ENCODE measurements at places on chromosomes 11 and 22.
A peak's percentile ranks its signal among the peaks of the same experiment; 100 is the strongest.

DNA sequence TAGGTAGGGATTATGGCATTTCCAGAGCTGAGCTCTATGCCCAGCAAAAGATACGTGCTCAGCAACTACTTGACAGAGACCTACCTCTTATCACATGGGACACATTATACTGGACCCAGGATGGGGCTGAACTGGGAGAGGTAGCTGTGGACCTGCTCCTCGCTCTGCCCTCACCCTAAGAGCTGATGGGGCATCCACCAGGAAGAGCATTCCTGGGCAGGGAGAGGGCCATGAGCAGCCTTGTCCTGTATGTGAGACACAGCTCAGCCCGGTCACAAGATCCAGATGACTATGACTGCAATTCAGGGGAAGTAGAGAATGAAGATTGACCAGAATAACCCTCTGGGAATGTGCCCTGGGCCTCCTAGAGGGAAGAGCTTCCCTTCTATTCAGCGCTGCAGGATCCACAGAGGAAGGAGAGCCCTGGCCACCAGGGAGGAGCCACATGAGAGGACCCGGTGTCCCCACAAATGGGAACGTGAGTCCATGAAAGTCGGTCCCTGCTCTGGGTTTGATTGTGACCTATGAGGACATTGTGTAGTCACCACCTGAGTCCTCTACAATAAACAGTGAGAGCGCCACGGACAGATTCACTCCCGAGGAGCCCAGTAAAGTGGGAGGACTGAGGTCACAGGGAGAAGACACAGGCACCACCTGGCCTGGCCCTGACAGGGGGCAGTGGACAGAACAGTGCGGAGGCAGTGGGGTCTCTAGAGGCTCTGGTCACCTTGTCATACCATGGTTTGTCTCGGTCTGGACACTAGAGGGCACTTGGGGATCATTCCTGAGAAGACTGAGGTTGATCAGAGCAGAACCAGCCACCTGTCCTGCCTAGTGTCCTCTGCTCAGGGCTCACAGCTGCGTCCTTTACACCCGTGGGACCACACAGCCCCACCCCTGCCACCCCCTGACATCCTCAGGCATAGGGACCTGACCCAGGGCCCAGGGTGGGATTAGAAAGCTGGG is 99.5 kb downstream of the ZNF280B start:
- no peak for DNase-seq

DNA sequence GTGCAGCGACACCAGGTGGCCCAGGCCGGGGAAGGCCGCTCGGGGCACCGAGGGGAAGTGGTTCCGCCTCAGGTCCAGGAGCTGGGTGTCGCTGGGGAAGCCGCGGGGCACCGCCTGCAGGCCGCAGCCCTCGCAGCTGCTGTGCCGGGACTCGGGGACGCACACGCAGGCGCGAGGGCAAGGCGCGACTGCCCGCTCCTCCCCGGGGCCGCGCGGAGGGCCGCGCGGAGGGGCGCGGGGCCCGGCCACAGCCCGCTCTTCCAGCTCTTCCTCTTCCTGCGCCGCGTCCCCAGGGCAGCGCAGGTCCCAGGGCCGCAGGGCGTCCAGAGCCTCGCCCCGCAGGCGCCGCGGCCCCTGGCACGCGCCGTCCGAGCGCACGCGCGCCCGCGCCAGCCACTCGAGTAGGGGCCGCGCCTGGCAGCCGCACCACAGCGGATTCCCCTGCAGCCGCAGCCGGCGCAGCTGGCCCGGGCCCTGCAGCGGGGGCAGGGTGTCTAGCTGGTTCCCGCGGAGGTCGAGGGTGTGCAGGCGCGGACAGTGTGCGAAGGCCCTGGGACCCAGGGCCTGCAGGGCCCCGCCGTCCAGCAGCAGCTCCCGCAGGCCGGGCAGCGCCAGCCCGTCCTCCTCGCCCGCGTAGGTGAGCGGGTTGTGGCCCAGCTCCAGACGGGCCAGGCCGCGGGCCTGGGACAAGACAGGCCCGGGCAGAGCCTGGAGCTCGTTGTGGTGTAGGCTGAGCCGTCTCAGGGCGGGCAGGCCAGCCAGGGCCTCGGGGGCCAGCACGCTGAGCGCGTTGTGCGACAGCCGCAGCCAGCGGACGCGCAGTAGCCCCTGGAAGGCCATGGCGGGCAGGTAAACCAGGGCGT is 2.8 kb downstream of the CHADL start:
- peak; percentile 75 for DNase-seq

- peak; percentile 5 for DNase-seq
Measured at GRCh38 chr11:118076754-118077281, at the start of gene TMPRSS4. Gene TMPRSS4 (plus strand): TSS chr11:118077078. CDS start chr11:118077303, 225 bp downstream.

GRCh38 chr11:95149651-95150364 is 60.2 kb downstream of the ENDOD1 start:
- DNase-seq: peak; percentile 58

DNA sequence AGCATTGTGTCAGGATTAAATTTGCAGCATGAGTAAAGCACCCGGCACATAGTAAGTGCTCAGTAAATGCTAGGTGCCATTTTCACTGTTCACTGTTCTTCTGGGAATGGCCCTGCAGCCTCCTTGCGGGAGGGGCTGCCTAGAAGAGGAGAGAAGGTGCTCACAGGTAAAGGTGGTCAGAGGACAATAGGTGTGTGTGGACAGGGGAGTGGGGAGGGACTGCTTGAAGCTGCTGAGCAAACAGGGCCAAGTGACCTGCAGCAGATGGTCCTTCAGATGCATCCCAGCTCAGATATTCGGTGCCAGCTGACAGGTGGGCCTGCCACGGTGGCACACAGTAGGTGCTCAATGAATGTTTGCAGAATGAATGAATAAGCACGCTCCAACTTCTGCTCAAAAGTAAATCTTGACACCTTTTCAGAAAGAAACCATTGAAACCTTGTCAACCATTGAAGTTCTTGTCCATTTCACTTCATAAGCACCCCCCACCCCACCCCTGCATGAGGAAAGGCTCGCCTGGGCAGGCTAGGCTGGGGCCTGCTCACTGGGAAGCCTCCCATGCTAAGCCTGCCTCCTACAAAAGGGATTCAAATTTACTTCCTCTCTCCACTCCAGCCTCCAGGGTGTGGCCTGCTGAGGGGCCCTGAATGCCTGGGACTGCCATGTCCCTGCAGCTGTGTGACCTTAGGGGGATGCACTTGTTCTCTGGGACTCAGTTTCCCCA is 1.6 kb downstream of the KIAA0930 start:
- no peak for DNase-seq

- peak; percentile 40 for DNase-seq
Measured at GRCh38 chr11:102494216-102494615, 36.3 kb downstream of the MMP7 start.

Measured in prostate gland (tissue), 2 donors.